Spinal cord (tissue), 10 donors: ENCODE measurements at places on chromosomes 2 and 18. TPM values are rescaled to one million over a fixed set of nuclear protein-coding genes. Genes with fewer than 3 reads are reported as not detected.

The TWSG1 gene
- 46.8 TPM for total RNA-seq

The MBD1 gene
- 68.7 TPM for total RNA-seq

GRCh38 chr2:206150168-206150567 is 9.1 kb downstream of the NDUFS1 start:
- DNase-seq = no peak

The RRM2 gene
- 18.8 TPM for total RNA-seq

The CDH20 gene
- 24.9 TPM for total RNA-seq

DNA sequence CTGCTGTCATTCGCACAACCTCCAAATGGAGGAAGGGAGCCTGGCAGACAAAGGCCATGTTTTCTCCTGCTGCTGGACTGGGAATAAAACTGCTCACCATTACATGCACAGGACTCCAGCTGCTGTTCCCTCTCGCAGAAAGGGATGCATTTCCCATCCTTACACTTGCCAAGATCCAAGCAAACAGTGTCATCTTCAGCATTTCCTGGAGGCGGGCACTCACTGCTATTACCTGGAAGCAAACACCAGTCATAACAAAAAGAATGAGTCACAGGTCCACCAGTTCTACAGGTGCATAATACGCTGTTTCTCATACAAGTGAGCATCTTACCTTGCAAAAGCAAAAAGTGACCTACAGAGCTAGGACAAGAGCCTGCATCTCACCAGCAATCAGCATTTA is 22.7 kb downstream of the IAH1 start:
- DNase-seq = no peak

The MIB1 gene
- 87.7 TPM for total RNA-seq

DNA sequence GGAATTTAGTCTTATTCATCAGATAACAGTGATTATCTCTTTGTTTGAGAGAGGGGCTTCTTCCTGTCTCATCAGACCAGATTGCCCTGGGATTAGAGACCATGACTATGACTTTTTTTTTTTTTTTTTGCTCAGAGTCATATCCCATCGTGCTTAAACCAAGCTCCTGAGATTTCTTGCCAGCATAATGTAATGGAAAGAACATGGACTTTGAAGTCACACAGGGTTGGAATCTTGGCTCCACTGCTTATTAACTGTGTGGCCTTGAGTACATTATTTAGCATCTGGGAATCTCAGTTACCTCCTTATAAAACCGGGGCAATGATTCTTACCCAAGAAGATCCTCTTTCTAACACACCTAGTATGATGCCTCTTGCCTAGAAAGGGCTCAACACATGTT is 268.3 kb downstream of the DYSF start:
- DNase-seq = no peak

- no peak for DNase-seq
Measured at GRCh38 chr2:3481736-3482362, 37.5 kb downstream of the ADI1 start.

The LYG2 gene
- total RNA-seq = not detected

The IL36RN gene
- not detected for total RNA-seq

- no peak for DNase-seq
Measured at GRCh38 chr2:233037078-233037477, 4.6 kb downstream of the NEU2 start.

The IL1R2 gene
- 1.1 TPM for total RNA-seq

GRCh38 chr2:112886291-112886690 is 24.7 kb upstream of the IL37 start:
- DNase-seq = no peak

The MRPL44 gene
- total RNA-seq = 51.7 TPM

DNA sequence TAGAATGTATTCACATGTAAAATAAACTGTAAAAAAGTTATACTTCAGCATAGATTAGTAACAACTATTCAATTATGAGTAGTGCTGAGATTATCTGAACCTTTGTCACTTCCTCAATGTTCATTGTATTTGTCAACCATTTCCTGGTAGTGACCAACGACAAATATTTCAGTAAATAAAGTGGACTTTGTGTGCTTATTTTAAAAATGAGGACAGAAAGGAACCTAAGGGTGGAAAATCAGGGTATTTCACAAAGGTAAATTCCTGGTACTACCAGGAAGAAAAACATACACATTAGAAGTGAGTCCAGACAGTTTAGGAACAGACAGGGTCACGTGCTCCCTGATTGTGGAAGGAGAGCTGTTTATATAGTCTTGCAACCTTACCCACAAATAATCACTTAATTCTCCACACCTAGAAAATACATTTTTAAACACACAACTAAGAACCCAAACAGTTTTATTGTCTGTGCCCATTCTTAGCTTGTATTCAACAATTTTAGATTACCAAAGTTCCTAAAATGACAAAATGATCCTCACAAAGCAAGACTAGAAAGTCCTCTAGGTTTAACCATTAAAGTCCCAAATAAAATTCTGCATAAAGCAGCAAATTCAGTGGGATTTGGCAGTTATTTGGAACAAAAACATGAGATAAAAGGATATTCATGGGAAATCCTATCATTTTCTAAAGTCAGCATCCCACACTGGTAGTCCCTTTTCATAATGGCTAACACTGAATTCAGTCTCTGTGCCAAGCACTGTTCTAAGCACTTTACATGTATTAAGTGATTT is 28.2 kb downstream of the PELI1 start:
- DNase-seq = no peak

- DNase-seq = no peak
Measured at GRCh38 chr2:236552212-236552542, 17.4 kb upstream of the ACKR3 start.

DNA sequence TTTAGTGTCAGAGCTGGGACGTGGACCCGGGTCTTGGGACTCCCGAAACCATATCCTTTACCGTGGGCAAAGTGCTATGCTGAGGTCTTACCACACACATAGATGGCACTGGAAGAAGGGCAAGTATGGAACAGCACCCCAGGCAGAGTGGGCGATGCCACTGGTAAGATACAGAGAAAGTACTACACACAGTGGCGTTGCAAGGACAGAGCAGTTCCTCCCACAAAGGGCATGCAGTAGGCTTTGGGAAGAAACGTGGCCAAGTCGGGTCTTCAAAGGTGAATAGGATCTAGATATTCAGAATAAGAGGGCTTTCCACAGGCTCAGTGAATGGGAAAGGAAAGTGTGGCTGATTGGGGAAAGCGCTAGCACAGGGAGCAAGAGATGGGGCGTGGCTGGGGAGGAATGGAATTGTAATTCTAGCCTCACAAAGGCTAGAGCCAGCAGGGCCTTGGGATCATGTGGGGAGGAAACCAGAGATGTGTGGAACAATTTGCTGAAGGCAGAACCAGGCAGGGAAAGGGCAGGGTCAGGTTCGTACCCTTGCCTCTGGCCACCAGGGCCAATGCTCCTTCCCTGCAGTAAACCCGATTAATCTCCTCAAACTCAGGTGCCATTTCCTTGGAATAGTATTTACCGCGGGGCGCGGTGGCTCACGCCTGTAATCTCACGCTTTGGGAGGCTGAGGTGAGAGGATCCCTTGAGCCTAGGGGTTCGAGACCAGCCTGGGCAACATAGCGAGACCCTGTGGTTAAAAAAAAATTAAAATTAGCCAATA is 36.0 kb downstream of the PCBP1 start:
- peak; percentile 58 for DNase-seq

The RFX8 gene
- total RNA-seq = 1.1 TPM

DNA sequence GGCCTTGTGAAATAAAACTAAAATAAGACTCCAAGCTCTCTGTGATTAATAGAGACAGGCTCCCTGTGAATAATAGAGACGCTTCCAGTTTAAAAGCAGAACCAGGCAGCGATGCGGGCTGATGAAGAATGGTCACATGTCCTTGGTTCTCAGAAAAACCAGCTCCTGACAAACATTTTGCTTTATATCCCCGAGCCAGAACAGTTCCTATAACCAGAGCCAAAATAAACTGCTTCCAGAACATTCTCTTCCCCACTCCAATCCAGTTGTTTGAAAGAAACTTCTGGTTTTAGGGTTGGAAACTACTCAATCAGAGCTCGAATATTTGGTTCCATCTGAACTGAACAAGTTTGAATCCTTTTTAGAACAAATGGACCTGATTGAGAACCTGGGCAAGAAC is 213.7 kb downstream of the TSN start:
- peak; percentile 45 for DNase-seq

DNA sequence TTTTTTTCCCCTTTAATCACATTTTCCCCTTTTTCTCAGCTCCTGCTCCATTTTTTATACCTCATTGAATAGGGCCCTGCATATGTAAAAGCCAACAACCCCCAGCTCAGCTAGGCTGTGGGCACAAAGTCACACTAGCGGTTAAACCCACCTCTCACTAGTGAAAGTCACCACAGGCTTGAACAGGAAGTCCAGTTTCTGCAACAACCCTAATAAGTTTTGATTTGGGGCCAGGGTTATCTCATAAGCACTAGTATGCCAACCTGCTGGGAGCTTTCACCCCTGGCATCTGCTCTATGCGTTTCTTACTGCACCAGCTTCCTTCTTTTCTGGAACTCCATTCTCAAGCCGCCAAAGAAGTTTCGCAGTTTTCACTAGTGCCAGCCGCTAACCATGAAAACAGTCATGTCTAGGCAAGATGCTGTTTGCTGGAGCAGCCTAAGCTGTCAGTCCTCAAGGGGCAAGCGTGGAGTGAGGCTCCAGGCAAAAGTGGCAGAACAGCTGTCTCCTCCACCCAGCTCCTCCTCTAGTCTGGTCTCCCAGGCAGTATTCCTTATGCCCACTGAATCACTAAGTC is 197.0 kb upstream of the MEIS1 start:
- DNase-seq = no peak

- DNase-seq = peak; percentile 39
Measured at GRCh38 chr2:9739531-9739964, 103.7 kb upstream of the TAF1B start.

DNA sequence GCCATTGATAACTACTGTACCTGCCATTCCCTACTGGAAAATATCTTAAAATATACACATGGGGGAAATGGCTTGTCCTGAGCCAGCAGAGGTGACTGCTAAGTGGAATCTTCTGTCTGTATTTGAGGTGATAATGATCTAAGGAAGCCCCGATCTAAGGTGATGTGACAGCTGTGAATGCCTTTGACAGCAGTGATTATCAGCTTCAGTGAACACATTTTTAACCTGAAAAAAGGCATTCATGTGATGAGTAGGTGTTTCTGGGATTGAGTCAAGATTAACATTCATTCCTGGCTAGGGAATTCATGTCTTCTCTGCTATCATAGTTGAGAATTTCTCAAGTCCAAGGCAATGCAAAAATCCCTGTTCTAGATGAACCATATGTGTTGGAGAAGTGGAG is 9.1 kb upstream of the MAPRE2 start:
- no peak for DNase-seq

The SERPINB4 gene
- total RNA-seq = not detected

- DNase-seq = no peak
Measured at GRCh38 chr2:240579771-240580614, 6.5 kb upstream of the CAPN10 start.

DNA sequence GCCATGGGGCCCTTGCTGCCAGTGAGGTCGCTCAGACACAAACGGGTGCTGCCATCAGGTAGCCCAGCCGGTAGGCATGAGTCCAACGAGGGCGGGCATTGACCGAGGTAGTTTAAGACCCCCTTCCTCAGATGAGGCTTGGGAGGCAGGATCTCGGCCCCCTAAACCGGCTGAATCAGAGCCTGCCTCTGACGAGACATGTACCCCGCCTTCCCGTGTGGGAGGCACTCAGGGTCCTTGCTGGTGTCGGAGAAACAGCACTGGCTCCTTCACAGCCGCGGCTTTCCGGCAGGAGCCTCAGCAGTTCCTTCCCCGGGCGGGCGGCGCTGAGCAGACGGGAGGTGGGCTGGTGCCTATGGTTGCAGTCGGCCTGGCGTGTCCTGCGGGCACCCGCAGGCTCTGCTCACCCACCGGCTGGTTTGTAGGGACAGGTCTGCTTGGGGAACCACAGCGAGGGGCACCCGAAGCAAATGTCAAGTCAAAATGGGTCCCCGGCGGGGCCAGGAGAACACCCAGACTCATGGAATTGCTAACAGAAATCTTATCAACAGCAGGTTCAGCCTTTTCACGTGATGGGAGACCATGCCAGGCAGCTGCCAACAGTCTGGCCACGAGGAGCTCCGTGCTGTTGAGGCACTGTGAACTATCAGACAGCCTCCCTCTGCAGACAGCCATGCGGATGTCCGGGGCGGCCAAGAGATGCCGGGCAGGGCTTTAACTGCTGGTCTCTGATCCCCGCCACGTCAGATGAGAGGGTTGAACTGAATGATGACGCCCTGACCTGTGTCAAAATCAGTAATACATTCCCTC is 2.8 kb downstream of the KCNG2 start:
- DNase-seq = no peak

The ZNF385B gene
- total RNA-seq = 4.4 TPM

- no peak for DNase-seq
Measured at GRCh38 chr2:41701231-41701630, 346.6 kb upstream of the PKDCC start.

The PAX8 gene
- 7.0 TPM for total RNA-seq

GRCh38 chr18:49849331-49850217 is 36.2 kb upstream of the ACAA2 start:
- DNase-seq = no peak
